ENCODE measurements at places on chromosomes 3 and 15.

- no peak for DNase-seq
Measured at GRCh38 chr3:60514866-60515265, 736.4 kb downstream of the FHIT start.

DNA sequence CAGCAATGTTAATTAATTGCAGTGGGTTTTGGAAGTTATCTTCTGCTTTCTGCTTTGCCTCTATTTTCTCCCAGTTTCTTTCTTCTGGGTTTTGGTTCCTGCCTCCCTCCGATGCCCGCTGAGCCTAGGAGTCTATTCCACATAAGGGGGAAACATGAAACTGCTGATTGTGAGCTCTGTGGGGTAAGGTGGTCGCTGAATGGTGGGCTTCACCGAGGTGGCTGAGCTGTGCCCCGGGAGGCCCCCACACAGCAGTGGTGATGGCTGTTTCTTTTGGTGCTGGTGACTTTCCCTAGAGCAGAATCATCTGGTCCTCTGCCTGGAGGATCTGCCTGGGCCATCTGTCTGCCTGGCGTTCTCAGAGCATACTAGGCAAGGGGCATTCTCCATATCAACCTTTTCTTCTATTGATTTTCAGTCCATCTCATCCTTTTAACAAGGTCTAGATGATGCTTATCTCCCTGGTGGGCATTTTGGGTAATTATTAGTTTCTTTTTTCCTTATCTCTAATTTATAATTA lies 68.8 kb upstream of the ATP2B2 start:
- no peak for DNase-seq

DNA sequence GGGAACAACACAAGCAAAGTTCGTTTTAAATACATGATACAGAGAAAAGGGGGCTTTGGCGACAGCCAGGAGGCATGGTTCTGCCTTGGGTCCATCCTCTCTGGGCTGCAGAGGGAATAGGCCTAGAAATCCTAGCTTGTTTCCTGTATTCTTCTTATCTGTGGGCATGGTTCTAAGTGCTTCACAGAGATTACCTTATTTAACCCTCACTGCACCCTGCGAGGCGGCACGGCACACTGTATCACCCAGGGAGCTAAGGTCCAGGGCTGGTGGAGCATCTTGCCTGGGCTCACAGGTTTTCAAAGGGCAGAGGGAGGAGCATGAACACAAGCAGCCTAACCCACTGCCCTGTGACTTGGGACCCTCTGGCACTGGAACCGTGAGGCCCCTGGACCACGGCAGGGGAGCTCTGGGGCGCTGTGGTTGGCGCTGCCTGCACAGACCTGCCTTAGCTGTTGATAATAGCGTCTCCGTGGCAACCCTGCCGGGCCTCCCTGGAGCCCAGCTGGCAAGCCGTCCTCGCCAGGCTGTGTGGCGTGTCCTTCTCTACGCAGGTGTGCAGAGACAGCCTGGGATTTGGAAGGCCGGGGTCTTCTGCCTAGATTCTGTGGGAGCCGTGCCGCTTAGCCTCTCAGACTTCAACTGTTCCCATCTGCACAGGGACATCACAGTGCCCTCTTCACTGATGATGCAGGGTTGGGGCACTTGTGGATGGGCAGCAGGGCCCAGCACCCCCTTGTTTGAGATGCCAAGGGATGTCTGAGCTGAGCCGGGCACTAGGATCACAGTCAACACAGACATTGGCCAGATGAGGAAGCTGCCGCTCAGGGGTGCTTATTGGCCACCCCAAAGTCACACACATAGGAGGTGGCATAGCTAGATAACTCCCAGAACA lies 154.6 kb upstream of the TLE3 start:
- no peak for DNase-seq

GRCh38 chr3:58308728-58309127 lies 2.4 kb downstream of the HTD2 start:
- no peak for DNase-seq

- DNase-seq = no peak
Measured at GRCh38 chr3:66665021-66665695, 164.3 kb upstream of the LRIG1 start.

- DNase-seq = no peak
Measured at GRCh38 chr3:105409364-105409763, 42.7 kb downstream of the ALCAM start.

- DNase-seq = no peak
Measured at GRCh38 chr3:24164967-24165602, 220.0 kb downstream of the NR1D2 start.

- DNase-seq = no peak
Measured at GRCh38 chr15:40317580-40317979, 5.9 kb upstream of the INAFM2 start.

DNA sequence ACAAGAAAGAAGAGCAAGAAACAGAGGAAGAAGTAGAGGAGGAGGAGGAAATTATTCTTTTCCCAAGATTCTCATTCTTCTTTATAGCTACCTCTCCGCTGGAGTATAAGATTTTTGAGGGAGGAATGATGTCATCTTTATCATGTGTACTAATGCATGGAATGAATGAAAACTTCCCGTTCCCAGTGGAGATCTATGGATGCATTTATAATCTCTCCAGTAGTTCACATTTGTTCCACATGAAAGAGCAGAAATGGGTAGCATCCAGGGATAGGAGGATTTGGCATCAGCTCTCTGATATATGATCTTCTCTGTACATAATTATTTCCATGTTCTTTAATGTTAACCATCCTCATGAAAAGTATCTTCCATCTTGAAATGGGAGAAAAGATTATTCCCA lies 244.4 kb downstream of the ADAMTSL3 start:
- no peak for DNase-seq

DNA sequence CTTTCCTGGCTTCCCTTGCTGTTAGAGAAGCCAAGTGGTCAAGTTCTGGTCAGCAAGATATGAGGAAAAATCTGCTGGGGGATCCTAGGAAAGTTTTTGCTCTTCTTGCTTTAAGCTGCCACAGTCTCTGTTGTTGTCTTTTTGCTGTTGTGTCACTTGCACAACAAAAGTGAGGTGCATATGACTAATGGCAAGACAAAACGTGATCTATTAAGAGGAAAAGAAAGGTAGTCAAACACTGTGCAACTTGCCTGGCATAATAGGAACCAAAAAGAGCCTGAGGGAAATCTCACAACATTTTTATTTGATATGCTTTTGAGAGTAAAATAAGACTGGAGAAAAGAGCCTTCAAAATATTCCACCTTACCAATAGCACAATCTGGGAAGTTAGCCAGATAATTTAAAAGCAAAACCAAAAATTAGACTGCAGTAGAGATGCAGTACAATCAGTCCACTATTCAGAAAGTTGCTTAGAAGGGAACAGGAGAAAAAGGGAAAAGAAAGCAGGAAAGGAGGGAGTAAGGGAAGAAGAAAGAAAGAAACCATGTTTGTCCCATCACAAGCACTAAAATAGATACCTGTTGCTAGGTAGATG lies 110.0 kb upstream of the SLC4A7 start:
- no peak for DNase-seq

GRCh38 chr3:27090275-27091041 lies 278.7 kb downstream of the NEK10 start:
- no peak for DNase-seq

DNA sequence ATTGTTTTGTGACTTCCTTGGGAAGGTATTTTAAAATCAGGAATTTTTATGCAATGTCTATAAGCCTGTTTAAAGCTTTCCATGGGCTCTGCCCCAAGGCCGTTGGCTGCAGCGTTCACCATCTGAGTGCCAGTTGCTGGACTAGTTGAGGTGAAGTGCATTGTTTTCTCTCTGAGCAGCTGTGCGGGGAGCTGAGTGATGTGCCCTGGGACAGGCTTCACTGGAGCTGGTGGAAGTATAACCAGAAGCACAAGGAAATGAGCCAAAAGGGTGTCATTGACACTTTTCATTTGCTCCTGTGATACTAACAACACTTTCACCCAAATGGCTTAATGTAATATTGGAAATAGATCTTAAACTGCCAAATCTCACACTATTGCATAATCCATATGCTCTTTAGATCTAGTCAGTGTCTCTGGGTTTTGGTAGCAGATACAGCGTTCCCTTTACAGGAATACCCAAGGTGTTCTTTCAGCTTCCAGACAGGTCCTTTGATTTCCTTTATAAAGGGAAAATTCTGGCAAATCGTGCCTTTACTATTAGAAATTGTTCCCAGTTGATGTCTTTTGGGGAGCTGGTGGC lies 29.2 kb downstream of the APH1B start:
- DNase-seq = no peak

DNA sequence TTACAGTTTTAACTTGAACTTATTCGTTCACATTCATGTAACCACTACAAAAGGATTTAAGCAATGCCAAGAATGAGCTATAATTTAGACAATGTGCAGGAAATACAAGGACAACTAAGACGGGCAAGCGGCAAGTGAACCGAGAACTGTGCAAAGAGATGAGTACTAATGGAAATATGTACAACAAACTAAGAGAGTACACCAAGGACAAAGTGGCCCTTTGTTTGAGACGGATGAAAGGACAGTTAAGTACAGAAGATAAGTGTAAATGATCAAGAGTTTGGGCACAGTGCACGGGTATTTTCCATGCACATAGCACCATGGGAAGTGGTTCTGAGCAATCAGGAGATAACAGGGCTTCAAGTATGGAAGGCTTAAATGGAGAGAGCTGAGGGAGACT lies 281.7 kb downstream of the ROBO2 start:
- no peak for DNase-seq

- no peak for DNase-seq
Measured at GRCh38 chr3:74880237-74880636, 265.8 kb upstream of the CNTN3 start.

DNA sequence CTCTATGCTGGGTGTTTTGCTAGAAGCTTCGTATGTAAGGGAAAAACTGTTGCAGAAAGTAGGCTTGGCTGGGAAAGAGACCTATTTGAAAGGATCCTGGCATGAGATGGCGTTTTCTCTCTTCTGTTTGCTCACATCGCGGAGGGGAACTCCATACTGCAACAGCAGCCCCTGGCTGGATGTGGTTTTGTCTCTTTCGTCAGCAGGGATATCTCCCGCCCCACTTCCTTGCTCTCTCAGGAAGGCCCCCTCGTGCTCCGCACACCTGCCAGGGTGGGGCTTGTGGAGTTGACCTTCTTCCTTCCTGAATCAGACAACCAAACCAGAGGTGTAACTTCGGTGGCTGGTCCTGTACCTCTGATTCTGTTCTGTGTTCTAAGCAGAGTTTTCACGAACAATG lies 26.4 kb upstream of the MYZAP start:
- DNase-seq = no peak

DNA sequence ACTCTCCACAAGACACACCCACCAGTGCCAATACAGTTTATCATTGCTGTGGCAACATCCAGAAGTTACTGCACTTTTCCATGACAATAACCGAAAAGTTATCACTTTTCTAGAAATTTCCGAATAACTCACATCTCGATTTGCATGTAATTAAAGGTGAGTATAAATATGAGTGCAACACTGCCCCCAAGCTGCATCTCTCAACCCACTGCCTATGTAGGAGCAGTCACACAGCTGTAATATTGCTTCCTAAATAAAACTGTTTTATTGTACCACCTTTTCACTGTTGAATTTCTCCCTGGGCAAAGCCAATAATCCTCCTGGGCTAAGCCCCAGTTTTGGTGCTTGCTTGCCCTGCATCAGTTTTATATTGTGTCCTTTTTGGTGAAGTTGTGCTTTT lies 601.0 kb upstream of the EPHA6 start:
- no peak for DNase-seq

DNA sequence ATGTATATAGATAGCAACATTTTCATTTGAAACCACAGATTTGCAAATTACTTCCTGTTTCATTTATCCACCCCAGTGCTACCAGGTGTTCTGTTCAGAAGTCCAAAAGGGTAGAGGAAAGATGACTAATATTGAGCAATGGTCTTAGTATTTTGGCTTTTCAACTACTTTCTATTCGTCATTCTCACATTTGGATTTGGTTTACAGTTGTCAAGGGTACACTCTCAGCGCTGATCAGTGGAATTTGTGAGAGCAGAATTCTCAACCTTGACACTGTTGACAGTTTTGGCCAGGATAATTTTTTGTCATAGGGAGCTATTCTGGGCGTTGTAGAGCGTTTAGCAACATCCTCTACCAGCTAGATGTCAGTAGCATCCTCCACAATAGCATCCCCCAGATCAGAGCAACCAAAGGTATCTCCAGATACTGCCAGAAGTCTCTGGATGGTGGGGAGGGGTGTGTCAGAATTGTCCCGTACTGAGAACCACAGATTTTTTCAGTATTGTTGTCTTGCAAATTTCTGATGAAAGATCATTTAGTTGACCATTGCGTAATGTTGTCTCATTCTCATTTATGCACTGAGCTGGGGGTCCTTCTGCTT lies 4.2 kb downstream of the HMCES start:
- DNase-seq = no peak

DNA sequence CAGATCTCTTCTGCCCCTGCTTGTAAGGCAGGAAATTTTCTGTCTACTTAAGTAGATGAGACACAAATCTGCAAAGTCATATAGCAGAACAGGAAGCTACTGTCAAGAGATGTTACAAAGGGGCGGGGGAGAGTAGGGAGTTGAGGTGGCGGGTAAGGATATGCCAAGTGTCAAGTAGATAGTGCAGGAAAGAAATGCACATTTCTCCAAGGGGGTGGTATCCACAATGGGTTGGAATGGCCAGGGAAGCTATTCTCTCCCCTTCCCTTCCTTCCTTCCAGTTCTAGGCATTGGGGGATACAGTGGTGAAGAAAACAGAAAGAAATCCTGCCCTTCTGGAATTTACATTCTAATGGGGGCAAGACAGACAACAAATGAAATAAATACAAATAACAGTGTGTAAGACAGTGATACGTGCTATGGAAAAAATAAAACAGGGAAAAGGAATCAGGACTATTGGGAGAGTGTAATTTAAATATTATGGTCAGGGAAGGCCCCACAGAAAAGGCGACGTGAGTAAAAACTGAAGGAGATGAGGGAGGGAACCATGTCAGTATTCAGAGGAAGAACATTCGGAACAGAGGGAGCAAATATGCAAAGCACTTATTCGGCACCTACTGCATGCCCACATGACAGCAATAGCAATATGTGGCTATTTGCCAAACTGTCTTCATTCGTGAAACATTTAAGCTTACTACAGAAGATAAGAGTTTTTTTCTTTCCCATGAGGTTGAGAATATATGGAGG lies 42.8 kb upstream of the RNU6-1 start:
- no peak for DNase-seq

- peak; percentile 72 for DNase-seq
Measured at GRCh38 chr3:13420831-13421765, 976 bp upstream of the NUP210 start.

DNA sequence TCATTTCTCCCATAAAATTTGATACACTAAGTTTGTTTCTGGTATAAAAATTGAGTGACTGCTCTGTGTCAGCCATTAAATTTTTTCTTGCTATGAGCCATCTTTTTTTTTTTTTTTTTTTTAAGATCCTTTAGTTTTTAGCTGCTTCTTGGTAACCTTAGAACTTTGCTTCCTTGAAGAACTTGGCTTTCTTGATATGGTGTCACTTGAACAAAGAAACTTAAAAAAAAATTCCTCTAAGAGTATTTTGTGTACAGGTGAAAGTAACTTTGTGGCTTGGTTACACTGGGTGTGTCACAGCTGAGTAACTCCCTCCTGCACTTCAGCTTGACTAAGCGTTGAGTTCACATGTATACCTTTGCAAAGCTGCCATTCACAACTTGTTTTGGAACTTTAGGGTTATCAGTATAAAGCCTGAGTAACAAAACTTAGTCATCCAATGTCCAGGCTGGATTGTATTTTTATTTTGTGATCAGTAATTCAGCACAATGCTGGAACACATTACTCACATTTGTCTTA lies 6.5 kb downstream of the CHD2 start:
- DNase-seq = no peak

- DNase-seq = no peak
Measured at GRCh38 chr15:91974321-91974720, 120.8 kb downstream of the SLCO3A1 start.

GRCh38 chr3:120198305-120198878 lies 86.6 kb downstream of the GPR156 start:
- no peak for DNase-seq

Data from activated T-cell treated with anti-CD3 and anti-CD28 coated beads for 48 hours (primary cell).